ENCODE measurements at places on chromosomes 7 and 10.

- no peak for DNase-seq
These were observed 64.5 kb upstream of the DNAJB12 start for GRCh38 chr10:72419241-72419640.

GRCh38 chr7:85095366-85095765 lies 91.5 kb downstream of the SEMA3D start:
- DNase-seq = no peak

- DNase-seq = no peak
These were observed 258.1 kb downstream of the PAXIP1 start for GRCh38 chr7:154744861-154745258.

DNA sequence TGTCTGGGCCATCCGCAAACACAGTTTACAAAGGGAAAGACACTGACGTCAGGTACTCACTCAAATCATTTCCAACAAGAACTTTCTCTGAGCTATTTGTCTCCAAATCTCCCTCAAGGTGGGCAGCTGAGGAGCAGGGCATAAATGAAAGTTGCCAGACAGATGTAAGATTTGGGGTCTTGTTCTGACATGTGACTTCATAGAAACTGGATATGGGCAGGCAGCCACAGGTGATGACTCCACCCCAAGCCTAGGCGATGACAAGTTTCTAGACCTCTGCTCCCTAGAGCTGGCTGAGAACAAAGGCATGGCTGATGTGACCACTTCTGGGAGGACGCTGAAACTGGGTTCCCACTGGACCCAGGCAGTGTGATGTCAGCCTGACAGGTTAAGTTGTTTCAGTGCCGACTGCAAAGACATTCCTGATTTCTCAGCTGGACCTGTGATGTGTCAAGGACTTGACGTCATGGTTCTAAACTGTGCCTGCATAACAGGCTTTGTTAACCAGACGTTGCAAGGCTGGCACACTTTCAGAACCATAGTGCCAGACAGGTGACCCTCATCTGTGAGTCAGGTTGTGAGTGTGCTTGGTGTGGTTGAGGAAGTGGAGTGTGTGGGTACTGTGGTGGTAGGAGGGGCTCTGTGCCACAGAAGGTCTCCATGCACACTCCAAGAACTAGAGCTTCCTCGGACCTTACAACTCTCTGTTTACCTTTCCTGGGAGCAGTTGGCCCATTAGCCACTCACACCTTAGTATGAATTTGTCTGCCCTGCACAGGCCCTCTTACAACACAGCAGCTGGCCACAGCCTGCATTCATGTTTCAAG lies 39.9 kb upstream of the EBF3 start:
- no peak for DNase-seq

DNA sequence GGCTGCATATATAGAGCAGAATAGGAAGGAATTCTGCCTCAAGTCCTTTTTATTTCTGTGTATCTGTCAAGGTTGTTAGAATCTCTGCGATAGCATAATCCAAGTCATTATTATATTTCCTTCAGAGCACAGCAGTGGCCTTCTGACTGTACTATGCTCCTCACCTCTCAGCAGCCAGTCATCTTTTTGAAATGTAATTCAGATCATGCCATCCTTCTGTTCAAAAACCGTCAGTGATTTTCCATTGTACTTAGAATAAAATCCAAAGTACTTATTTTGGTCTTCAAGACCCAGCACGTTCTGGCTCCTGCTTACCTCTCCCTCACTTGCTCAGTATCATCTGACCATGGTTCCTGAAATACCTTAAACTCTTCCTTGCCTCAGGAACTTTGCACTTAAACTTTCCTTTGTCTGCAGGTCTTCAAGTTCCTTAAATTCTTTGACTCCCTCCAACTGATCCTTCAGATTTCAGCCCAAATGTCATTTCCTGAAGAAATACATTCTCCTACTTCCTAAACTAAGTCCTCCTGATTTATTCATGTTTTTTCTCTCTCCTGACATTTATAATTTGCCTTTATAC lies 112.4 kb downstream of the ST7 start:
- DNase-seq = no peak

GRCh38 chr7:81845744-81846241 lies 75.9 kb upstream of the HGF start:
- no peak for DNase-seq
